ENCODE measurements at places on chromosomes 1 and 21.

DNA sequence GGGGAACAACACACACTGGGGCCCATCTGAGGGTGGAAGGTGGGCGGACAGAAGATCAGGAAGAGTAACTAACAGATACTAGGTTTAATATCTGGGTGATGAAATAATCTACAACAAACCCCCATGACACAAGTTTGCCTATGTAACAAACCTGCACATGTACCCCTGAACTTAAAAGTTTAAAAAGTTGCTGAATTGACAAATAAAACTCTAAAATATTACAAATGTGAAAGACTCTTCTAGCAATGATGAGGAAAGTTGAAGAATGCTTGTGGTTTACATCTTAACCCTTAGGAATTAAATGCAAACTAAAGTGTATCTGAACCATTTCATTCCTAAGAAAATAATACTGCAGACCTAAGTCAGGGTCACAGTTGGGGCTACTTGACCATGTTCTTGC, 525.6 kb upstream of the CAMK1G start:
- DNase-seq: no peak

DNA sequence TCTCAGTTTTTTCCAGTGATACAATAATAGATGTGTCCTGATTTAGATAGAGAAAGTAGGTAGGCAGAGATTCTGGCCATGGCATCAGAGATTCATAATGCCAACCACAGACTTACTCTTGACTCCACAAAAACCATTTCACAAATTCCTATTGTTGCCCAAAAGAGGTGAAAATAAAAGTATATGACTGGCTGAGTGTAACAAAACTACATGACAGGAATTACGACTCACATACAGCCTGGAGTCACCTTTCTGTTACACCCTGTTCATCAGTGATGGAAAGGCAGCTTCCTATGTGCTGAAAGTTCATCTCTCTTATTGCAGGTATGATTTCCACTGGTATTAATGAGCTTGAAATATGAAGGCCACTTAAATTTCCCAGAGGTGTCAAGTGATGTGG, 72.3 kb downstream of the MPZL1 start:
- no peak for DNase-seq

DNA sequence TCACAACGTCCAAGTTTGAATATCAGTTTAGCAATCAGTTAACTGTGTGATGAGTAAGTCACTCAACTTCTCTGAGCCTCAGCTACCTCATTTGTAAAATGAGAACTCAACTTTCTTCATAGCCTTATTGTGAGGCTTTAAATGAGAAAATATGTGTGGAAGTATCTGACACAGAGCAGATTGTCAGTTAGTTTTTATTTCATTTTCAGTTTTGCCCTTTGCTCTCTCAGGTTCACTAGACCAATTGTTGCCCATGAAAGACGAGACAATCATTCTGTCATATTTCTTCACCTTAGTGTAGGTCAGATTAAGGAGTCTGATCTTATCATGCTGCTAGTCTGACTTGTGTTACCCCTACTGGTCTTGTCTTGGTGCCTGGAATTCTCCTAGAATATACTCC, 232.8 kb upstream of the PTBP2 start:
- DNase-seq: no peak

DNA sequence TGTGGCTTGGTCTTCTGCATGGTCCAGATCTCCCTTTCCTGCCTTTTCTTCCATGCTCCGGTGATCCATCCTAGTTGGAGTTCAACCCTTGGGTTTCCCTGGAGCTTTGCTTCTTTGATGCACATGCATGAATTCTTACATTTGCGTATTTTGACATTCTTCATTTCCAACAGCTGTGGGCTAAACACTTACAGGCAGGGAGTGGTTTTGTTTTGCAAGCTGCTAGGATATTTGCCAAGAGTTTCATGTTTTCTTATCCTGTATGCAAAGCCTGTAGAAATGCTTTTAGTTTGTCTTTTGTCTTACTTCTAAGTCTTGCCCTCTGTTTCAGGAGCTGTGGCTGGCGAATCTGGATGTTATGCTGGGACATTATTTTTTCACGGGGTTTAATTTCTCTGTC, 90.3 kb upstream of the PAXBP1 start:
- DNase-seq: no peak

DNA sequence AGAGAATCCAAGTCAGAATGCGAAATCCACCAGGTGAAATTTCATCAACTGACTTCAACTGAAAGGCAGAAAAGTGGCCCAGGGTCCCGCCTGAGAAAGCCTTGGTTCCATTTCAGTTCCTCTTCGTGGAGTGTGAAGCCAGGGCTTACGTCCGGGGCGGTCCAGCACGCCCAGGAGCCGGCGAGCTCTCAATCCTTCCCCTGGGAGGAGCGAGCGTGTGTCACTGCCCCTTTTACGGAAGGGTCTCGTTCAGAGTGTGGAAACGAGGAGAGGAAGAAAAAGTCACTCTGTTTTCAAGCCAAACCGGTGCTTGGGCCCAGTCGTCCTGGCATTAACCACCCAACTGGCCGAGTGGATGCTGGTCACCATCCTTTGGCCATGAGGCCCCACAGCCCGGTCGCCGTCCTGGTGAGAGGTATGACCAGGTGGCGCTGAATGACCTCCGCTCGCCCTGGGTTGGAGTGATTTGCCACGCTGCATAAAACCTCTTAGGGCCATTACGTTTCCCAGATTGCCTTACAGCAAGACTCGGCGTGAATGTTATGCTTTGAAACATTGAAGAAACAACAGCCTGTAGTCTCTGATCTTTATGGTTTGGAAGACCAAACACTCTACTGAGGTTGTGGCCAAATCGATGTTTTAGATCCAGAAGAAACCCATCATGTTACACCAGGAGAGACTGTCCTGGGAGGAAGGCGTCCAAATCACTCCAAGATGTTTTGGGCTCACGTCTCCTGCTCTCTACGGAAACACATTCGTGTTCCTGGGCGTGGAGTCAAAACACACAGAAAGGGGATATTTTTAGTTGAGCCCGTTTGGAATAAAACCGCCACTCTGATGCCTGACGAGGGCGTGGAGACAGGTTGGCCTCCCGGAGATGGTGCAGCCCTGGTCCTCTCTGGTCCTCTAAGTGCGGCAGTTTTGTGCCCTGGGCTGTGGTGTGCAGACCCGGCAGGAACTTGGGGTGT, 93.6 kb upstream of the ACTRT2 start:
- DNase-seq: no peak

- no peak for DNase-seq
Observed at GRCh38 chr1:81165963-81166362, 634.8 kb upstream of the ADGRL2 start.

GRCh38 chr21:33643658-33644311, 1.5 kb downstream of the ITSN1 start:
- DNase-seq: no peak

GRCh38 chr1:39781349-39781715, 7.3 kb downstream of the BMP8B start:
- DNase-seq: no peak

- no peak for DNase-seq
Observed at GRCh38 chr1:222843469-222844410, 28.9 kb downstream of the DISP1 start.

- DNase-seq: no peak
Observed at GRCh38 chr1:110281363-110282290, 57.5 kb upstream of the RBM15 start.

DNA sequence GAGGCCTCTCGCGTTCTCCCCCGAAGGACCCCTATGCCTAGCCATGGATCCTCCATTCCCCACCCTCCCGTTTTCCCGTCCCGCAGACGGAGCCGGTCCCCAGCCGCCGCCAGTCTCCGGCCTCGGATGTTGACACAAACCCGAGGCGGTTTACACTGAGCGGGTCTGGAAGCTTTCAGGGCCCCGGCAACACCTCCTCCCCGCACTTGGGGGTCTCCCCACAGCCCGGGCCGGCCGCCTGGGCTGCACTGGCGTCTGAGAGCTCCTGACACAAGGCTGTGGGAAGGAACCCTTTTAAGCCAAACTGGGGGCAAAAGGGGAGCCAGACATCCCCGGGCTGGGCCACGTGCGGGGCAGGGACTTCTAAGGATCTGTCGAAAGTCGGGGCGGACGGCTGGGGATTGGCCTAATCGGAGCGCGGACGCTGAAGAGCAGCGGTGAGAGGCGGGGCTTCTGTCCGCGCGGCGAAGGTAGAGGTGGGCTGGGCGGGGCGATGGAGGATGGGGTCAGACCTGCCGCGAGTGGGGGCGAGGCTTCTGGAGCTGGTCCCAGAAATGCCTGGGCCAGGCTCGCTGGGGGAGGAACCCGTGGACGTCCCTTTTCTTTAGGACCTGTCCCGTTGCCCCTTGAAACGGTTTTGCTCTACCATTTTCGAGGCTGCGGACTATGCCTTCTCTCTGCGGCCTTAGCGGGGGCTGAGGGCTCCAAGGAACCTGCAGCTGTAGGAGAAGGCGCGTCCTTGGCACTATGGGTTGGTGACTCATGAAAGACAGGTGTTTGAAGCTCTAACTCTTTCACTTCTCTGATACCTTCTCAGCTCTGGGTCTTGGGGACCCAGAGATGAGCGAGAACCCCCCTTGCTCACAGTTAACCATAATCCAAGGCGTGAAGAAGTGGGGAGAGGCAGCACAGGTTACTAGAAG, 1.2 kb upstream of the HPCAL4 start:
- DNase-seq: no peak

- DNase-seq: no peak
Observed at GRCh38 chr1:40848530-40849189, 13.5 kb downstream of the CITED4 start.

GRCh38 chr1:17523321-17524041, 16.0 kb upstream of the ARHGEF10L start:
- DNase-seq: no peak

- no peak for DNase-seq
Observed at GRCh38 chr1:51631747-51632146, 14.9 kb downstream of the OSBPL9 start.

DNA sequence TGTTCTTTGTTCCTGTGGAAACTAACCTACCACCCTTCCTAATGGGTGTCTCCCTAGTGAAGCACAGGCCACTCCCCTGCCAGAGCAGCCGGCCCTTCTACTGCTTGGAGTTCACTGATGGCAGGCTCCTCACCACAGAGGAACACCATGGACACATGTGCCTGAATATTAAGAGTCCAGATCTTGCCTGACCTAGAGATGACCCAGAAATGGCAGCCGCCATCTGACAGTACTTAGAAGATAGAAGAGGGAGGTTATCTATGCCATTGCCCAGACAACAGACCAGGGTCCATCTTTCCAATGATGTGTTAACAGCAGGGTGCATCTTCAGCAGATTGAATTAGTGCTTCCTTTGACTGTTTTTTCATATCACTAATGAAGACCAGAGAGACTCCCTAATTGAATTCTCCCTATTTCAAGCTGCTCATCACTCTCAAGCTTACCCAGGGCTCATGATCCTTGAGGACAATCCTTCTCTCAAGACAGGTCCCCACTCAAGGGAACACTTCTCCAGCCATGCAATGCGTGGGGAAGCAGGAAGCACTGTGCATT, 59.8 kb downstream of the PLEKHA6 start:
- DNase-seq: no peak

DNA sequence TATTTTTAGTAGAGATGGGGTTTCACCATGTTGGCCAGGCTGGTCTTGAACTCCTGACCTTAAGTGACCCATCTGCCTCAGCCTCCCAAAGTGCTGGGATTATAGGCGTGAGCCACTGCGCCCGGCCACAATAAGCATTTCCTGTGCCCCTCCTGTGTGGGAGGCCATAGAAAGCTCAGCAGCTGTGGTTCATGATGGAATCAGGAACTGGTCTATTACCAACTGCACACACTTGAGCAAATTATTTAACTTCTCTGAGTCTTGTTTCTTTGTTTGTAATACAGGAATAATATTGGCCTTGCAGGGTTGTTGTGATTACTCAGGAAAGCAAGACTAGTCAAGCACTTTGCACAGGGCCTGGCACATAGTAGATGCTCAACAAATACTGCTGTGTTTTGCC, 15.0 kb downstream of the RHBG start:
- DNase-seq: no peak

- no peak for DNase-seq
Observed at GRCh38 chr1:7553042-7553690, 217.9 kb upstream of the VAMP3 start.

Measured in CD4-positive, alpha-beta T cell treated with Interleukin-6 at 100 ng/mL for 8 hours (primary cell).